ENCODE measurements at places on chromosomes 2 and 18.

GRCh38 chr2:231334981-231335380 lies 60.5 kb upstream of the B3GNT7 start:
- DNase-seq: no peak

DNA sequence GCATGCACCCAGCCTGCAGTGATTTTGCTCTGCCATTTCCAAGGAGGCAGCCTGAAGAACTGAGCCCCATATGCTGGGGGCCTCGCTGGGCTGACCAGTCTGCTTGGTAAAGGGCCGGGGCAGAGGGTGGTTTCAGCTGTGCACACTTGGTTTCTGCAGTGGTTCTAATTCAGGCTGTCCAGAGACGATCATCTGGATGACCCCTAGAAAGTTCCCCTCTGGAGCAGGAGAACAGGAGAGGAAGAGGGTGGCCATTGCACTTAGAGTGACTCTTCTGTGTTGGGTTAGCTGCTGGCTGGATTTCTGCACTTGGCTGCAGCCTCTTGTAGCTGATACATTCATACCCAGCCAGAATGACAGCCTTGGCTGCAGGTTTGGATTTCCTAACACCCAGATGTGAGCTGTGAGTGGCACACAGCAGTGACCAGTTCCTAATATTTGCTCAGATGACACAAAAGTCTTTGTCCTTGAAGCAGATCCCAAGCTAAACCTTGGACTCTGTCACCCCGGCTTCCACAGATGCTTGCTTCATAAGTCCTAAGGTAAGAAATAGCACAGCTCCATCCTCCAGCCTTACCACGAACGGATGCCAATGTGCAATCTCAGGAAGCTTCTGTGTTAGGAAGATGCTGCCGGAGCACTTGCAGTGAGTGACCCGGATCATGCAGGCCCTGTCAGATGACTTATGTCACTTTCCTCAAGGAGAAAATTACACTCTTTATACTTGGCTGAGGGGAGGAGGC lies 105.6 kb downstream of the HNRNPLL start:
- DNase-seq: no peak

DNA sequence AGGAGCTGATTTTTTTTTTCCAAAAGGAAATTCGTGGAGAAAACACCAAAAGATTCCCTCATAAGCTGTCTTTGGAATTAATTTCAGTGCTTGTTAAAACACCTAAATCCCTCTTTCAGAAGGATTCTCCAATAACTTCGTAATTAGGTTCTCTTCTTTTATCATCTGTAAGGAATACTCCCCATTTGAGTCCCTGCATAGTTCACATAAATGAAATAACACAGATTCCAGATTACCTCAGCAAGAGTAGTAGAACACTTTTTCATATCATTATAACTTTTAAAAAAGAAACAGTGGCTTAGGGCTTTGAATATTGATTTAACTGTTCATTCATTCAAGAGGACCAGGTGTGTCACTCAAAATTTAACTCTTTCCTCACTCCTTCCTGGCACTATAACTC lies 55.5 kb downstream of the ARHGAP28 start:
- no peak for DNase-seq

DNA sequence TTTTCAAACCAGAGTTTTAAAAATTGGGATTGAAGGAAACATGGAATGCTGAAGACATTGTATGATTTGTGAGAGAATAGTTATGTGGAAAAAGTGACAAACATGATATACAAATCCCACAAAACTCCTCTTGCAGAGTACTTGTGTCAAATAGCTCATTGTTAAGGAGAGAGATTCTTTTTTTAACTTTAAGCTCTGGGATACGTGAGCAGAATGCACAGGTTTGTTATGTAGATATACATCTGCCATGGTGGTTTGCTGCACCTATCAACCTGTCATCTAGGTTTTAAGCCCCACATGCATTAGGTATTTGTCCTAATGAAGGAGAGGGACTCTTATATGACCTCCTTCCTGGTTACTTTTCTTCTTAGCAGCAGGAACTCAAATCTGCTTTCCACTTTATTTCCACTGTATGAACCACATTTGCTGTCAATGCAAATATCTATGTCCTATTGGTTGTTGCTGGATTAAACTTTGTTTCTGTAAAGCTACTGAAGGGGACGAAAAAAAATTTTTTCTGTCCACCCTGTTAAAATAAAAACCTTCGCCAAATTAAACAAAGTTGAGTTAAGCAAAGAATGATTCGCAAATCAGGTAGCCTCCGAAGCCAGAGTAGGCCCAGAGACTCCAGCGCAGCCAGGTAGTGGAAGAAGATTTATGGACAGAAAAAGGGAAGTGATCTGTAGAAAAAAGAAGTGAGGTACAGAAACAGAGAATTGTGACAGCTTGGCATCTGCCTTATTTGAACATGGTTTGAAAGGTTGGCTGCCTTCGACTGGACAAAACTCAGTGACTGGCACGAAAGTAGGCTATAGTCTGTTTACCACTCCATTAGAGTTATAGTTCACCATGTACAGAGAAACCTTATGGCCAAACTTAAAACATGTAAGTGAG lies 430.1 kb upstream of the CHST9 start:
- DNase-seq: no peak

DNA sequence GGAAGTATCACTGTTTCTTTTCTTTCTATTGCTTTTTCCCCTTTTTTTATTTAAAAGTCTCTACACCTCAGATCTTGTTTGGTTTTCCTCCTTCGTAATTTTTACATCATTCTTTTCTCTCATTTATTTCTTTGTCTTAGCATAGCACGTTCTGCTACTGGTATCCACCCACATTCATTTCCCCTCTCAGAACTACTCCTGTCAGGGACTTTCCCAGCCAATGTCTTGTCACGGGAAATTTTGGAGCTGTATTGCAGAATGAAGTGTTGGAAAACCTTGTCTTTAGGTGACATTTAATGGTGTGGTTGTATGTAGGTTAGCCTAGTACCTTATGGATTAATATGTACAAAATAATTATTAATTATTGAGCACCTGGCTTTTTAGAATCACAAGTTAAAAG lies 34.0 kb downstream of the TTLL4 start:
- no peak for DNase-seq

DNA sequence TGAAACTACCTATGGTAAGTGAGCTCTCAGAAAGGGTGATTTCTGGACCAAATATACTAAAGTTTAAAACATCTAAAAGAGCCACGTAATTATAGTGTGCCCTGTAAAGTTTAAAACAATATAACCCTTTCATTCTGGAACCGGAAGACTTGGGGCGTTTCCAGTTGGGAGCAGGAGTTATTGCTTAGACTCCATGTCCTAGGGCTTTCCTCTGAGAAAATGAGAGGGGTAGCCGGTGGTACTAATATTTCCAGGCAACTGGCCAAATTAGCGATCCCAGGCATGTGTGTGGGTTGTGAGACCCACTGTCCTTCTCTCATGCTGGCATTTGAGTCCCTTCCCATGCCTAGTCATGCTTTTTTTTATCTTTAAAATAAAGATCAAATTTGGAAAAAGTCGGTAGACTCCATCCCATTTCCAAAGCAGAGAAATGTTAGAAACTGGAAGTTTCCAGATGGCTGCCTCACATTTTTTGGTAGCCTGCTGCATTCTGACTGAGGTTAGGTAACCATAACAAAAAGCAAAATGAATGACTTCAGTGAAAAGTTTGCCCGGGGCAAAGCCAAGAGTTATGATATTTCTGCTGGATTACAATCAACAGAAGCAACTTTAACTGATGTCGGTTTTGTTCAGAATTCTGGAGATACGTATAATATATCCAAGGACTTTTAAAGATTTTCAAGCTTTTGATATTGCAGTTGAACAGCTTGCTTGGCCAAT lies 227.4 kb downstream of the SS18 start:
- peak; percentile 14 for DNase-seq

DNA sequence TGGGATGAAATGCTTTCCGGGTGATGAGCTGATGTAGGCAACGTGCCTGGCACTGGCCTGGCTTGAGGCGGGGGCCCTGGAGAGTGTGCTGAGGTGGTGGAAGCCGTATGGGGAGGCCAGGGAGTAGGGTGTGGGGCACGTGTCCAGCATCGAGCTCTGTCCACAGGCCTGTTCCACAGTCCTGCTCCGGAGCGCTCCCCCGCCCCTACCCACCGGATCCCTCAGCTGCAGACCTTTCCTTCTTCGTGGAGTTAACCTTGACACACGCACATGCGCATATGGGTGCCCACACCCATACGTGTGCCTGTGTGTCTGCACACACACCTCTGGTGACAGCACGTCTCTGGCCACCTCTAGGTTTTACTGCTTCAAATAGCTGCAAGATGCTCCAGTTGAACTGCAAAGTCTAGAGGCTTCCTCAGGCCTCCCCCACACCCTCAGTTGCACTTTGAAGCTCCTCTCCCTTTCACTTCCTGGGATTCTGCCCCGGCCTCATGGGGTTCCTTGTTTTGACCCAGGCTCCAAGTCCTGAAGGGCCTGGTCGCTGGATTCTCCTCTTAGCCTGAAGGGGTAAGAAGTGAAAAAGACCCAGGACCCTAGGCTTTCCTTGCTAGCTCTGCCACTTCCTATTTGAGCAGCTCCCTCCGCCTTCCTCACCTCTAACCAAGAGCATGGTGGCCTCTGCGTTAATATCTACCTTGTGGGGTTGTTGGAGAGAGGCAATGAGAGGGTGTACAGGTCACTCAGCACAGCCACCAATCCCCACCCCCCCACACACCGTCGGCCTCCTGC lies 49.5 kb downstream of the INHBB start:
- no peak for DNase-seq

- DNase-seq: no peak
These were observed 72.9 kb downstream of the PTRHD1 start for GRCh38 chr2:24720310-24720709.

- DNase-seq: no peak
These were observed 52.8 kb downstream of the EDAR start for GRCh38 chr2:108936076-108936864.

- DNase-seq: no peak
These were observed 665 bp upstream of the HRH4 start for GRCh38 chr18:24459772-24460171.

- peak; percentile 53 for DNase-seq
These were observed 79.7 kb upstream of the IGFBP5 start for GRCh38 chr2:216775043-216775453.

GRCh38 chr18:24270937-24271380 lies 126.7 kb downstream of the OSBPL1A start:
- DNase-seq: peak; percentile 31

DNA sequence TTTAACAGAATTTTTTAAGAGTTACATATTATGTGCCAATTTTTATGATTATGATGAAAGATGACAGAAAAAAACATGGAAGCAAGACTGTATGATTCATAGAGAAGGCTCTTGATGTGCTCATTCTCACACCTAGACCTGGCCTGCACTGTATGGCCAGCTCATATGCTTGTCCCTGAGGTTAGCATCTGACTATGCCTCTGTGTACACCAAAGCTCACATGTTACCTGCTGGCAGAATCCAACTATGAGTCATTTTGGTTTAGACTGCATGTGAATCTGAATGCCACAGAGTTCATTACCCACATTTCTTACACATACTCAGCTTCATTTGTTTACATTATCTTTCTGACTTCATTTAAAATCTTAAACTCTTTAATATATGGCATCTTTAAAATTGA lies 139.0 kb downstream of the DSC3 start:
- no peak for DNase-seq

DNA sequence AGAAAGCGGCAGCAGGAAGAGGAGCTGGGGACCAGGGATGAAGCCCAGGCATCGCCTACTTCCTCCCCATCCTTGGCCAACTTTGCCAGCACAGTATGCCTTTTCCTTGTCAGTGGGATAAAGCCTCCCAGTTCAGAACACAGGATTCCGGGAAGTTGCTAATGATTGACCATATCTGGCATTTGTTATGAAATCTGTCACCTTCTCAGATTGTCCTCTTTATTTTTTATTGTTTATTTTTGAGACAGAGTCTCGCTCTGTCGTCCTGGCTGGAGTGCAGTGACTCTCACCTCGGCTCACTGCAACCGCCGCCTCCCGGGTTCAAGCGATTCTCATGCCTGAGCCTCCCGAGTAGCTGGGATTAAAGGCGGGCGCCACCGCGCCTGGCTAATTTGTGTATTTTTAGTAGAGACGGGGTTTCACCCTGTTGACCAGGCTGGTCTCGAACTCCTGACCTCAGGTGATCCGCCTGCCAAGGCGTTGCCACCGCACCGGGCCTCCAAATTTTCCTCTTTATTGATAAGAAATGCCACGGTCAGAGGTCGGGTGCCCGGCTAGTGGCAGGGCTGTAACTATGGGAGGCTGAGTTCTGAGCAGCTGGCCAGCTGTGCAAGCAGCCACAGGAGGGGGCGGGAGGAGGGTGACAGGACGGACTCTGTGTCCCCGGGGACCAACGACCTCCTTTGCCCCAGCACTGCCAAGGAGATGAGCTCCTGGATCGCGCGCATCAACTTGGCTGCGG lies 24.4 kb downstream of the PSD4 start:
- no peak for DNase-seq

DNA sequence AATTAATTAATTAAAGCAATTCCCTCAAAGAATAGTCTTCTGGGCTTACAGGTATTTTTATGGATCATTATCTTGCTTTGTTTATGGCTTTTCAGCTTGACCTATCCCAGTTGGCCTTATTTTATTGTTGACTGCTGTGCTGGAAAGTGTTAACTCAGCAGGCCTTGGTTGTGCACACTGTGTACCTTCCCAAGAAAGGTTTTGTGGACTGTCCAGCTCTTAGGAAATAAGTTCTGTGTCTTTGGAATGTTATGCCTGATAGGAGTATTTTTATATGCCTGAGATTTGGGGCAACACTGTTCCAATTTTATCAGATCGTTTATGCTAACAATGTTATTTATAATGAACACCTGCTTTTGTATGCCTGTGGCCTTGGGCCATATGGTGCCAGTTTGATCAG lies 671.9 kb upstream of the ZNF804A start:
- no peak for DNase-seq

GRCh38 chr2:135798762-135799161 lies 38.2 kb downstream of the LCT start:
- DNase-seq: no peak

- no peak for DNase-seq
These were observed 6.4 kb upstream of the PSMD1 start for GRCh38 chr2:231050018-231050901.

DNA sequence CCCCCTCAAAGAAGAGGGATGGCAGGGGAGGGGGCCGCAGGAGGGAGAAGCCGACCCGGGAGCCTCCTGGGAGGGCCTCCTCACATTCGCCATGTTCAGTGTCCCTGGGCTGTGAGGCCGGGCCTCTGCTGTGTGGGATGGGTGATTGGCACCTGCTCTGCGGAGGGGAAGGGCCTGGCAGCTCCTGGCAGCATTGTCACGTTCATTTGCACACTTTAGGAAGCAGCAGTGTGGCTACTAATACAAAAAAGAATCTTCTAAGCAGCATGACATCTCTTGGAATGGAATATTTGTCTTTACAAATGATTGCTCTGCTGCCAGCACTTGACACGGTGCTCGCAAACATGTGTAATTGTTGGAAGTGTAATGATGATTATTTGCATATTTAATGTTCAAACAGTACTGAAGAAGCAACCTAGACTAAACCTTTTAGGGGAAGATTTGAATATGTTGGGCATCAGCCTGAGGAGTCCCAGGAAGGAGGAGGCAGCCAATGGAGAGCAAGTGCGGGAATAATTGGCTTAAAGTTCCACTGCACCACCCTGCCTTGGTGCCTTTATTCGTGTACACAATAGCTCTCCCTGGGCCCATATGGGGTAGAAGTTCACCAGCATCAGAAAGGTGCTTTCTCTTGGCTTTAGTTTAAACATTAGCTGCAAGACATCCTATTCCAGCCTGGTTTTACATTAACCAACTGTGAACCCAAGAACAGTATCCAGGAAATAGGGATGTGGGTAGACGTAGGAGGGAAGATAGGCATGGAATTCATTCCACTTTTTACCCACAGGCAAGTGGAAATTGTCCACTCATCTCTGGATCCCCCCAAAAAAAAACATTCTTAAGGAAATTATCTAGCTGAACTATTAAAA lies 404.9 kb downstream of the TMEM182 start:
- no peak for DNase-seq

GRCh38 chr2:64439194-64439593 lies 14.8 kb upstream of the LGALSL start:
- DNase-seq: no peak

GRCh38 chr2:20868377-20868776 lies 45.5 kb upstream of the LDAH start:
- no peak for DNase-seq
